Ascending aorta (tissue), 2 donors: ENCODE measurements at places on chromosomes 2 and 18.

GRCh38 chr2:241066893-241067341 lies 35.2 kb downstream of the MTERF4 start:
- no peaks in the 10 kb centered on the region for H3K27me3 ChIP-seq
- H3K36me3 ChIP-seq, result peaks cover 73% of the 10 kb centered on the region
- no peak for DNase-seq
- H3K27ac ChIP-seq, result no peak overlapping the region
- H3K4me1 ChIP-seq, result no peaks in the 10 kb centered on the region
- no peak overlapping the region for H3K4me3 ChIP-seq

DNA sequence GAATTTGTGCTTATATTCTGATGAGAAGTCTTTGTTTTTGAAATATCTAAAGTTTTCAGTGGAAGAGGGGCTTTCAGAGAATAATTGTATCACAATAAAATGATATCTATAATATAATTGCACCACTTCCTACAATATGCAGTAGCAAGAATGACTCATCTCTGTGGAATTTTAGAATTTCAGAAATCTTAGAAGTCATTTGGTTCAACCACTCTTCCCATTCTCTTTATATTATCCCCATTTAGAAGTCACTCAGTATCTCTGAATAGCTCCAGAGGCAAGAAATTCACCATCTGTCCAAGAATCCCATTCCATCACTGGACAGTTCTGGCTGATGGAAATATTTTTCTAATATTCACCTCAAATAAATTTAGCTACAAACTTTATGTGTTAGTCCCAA lies 59.3 kb upstream of the CCDC68 start:
- no peaks in the 10 kb centered on the region for H3K36me3 ChIP-seq
- no peaks in the 10 kb centered on the region for H3K4me1 ChIP-seq
- H3K27ac ChIP-seq, result no peak overlapping the region
- no peaks in the 10 kb centered on the region for H3K27me3 ChIP-seq

- no peak overlapping the region for H3K4me3 ChIP-seq
- no peak for DNase-seq
- no peaks in the 10 kb centered on the region for H3K27me3 ChIP-seq
- H3K36me3 ChIP-seq, result no peaks in the 10 kb centered on the region
- H3K27ac ChIP-seq, result no peak overlapping the region
Observed at GRCh38 chr18:13366541-13366940, 148.0 kb downstream of the LDLRAD4 start.

GRCh38 chr2:216217904-216218260 lies 108.7 kb downstream of the XRCC5 start:
- H3K4me1 ChIP-seq, result no peaks in the 10 kb centered on the region
- no peaks in the 10 kb centered on the region for H3K27me3 ChIP-seq
- no peak for DNase-seq
- H3K36me3 ChIP-seq, result peaks cover 5% of the 10 kb centered on the region
- no peak overlapping the region for H3K27ac ChIP-seq
- no peak overlapping the region for H3K4me3 ChIP-seq

- H3K4me3 ChIP-seq, result no peak overlapping the region
- no peaks in the 10 kb centered on the region for H3K27me3 ChIP-seq
- H3K36me3 ChIP-seq, result no peaks in the 10 kb centered on the region
- no peak for DNase-seq
- no peak overlapping the region for H3K27ac ChIP-seq
- no peaks in the 10 kb centered on the region for H3K4me1 ChIP-seq
Observed at GRCh38 chr2:46117379-46117778, 179.8 kb upstream of the EPAS1 start.

- H3K4me3 ChIP-seq, result no peak overlapping the region
- H3K4me1 ChIP-seq, result peaks cover 8% of the 10 kb centered on the region
- DNase-seq, result no peak
- no peaks in the 10 kb centered on the region for H3K36me3 ChIP-seq
Observed at GRCh38 chr2:127630096-127630863, 15.7 kb upstream of the GPR17 start.
